ENCODE measurements at places on chromosomes 13 and 19.

DNA sequence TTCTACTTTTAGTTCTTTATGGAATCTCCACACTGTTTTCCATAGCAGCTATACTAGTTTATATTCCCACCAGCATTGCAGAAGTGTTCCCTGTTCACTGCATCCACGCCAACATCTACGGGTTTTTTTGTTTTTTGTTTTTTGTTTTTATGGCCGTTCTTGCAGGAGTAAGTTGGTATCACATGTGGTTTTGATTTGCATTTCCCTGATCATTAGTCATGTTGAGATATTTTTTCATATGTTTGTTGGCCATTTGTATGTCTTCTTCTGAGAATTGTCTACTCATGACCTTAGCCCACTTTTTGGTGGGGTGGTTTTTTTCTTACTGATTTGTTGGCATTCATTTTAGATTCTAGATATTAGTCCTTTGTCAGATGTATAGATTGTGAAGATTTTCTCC lies 89.7 kb downstream of the FRY start:
- no peak for DNase-seq

DNA sequence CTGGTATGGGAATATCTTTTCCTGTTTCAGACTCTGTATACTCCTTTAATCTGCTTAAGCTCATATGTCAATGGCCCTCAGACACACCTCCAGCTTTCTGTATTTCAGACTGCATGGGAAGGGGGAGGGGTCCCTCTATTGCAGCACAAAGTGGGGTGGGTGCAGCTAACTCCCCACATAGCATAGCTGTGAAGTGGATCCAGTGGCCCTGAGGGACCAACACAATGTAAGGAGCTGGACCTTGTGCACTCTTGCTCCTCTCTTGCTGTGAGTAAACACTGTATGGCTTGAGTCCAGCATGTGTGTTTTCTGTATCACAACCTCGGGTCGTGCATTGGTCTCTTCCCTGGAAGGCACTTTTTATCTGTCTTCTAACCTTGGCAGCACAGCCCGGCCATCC lies 669.9 kb downstream of the PCDH9 start:
- no peak for DNase-seq

DNA sequence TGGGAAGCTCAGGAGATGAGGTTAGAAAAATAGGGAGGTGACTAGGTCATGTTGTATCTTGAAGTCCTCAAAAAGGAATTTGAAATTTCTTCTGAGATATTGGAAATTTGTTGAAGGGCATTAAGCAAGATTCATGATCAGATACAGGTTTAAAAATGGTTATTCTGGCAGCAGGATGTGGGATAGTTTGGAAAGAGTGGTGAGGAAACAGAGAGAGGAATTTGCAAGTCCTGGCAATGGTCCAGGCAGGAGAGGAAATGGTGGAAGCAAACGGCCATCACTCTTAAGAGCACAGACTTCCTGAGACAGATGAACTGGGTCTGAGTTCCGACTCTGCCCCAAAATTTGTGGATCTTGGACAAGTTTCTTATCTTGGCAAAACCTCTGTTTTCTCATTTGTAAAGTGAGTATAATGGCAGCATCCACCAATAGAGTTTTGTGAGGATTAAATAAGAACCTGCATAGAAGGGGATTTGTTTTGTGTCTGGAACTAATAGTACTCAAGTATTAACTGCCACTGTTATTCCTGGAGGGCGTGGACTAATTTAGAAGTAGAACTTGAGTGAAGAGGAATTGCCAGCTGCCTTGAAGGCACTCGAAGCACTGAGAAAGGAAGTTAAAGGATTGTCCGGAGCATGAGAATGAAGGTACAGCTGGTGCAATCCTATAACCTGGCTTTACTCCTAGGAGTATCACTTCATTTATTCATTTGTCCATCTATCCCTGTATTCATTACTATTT lies 99.6 kb downstream of the CCNA1 start:
- no peak for DNase-seq

DNA sequence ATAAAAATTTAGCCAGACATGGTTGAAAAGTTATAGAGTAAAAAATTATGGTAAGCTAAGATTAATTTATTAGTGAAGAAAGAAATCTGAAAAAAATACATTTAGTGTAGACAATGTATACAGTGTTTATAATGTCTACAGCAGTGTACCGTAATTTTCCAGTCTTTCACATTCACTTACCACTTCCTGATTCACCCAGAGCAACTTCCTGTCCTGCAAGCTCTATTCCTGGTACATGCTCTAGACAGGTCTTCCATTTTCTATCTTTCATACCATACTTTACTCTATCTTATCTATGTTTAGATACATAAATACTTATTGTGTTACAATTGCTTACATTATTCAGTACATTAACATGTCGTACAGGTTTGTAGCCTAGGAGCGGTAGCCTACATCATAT lies 1387.8 kb upstream of the ATXN8OS start:
- no peak for DNase-seq

- no peak for DNase-seq
These were observed 13.6 kb downstream of the PRKCSH start for GRCh38 chr19:11448923-11449554.

GRCh38 chr13:109735436-109735966 lies 50.9 kb downstream of the IRS2 start:
- DNase-seq: no peak

DNA sequence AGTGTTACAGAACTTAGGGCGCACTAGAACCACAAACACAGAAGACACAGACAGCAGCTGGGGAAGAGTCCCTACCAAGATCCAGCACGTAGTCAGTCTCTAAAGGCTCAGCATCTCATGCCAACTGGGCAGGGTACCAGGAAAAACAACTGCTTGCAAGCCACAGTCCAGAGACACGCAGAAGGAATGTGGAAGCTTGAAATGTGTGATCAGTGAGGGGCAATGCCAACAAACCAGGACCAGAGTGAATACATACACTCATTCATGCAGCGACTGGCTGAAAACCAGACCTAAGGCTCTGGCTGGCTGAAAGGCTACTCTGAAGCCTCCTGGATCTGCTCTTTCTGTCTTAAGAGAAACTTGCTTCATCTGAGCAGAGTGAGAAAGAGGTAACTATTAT lies 1484.8 kb downstream of the EFNB2 start:
- no peak for DNase-seq

- no peak for DNase-seq
These were observed 41.0 kb upstream of the GRTP1 start for GRCh38 chr13:113404723-113405471.

DNA sequence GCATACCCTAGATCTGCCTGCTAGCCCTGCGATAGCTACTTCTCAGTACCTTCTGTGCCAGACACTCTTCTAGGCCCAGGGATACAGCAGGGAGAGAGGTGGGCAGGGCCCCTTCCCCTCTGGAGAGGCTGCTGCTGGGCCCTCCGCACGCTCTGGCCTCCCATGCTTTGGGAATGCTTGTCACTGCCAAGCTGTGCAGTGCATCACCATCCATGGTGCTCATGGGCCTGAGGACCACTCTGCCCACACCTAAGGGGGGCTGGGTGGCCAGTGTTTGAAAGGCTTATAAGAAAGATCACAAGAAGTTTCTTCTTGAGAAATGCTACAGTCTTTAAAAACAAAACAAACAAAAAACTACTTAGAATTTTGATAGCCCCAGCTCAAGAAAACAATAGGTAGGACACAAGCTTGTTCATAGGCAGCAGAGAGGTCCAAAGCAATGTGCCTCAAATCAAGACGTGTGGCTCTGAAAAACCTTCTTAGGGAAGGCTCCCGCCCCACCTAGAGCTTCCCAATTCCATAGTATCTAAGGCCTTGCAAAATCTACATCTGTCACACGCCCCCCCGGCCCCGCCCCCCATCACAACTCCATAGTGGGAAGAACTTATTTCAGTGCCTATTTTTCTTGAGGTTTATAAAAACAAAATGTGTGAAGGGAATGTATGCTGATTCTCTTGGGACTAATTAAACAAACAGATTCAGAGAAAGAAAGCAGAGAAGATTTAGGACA lies 145.8 kb downstream of the TM9SF2 start:
- DNase-seq: no peak
